ENCODE measurements at places on chromosomes 11 and 22. TPM values are rescaled to one million over a fixed set of nuclear protein-coding genes. Genes with fewer than 3 reads are reported as not detected.

The MUC15 gene
- 10.5 TPM for total RNA-seq

The IL17REL gene
- total RNA-seq = not detected

The CDC42EP2 gene
- 28.9 TPM for total RNA-seq

The SCGB1D2 gene
- not detected for total RNA-seq

The CELSR1 gene
- total RNA-seq = 65.9 TPM

The GANAB gene
- 266 TPM for total RNA-seq
